ENCODE measurements at places on chromosomes 1 and 21.

DNA sequence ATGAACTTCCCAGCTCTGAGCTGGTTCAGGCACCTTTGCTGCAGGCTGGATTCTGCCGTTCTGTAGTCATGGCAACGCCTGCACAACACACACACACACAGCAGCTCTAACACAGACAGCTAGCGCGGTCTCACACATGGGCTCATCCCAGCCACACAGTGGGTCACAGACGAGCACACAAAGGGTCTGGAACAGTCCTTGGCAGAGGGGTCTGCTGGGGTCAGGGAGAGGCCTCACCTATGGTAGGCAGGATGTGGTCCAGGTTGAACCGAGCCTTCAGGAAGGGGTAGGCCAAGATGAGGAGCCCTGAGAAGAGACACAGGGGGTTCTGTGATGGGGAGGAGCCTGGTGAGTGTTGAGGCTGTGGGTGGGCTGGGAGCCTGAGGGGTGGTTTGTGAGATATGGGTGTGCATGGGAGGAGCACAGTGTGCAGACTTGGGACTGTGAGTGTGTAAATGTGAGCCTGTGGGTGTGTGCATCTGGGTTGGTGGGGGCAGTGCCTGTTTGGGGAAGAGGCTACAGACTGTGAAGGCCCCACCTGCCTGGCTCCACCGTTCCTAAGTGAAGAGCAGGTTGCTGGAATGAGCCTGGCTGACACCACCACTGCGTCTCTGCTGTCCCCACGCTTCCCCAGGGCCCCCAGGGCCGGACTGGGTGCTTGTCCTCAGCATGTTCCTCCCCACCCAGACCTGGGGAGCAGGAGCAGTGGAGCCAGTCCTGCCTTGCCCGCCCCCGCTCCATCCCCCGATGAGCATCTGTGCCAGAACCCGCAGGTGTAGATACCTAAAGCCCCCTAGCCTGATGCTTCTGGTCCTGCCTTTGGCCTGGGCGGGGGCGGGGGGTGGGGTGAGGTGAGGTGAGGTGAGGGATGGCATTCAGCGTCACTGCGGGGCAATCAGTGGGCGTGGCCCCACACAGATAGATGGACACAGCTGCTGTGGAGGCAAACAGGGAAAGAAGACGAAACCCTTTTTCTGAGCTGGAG lies 1.5 kb downstream of the KNCN start:
- no peak for DNase-seq

DNA sequence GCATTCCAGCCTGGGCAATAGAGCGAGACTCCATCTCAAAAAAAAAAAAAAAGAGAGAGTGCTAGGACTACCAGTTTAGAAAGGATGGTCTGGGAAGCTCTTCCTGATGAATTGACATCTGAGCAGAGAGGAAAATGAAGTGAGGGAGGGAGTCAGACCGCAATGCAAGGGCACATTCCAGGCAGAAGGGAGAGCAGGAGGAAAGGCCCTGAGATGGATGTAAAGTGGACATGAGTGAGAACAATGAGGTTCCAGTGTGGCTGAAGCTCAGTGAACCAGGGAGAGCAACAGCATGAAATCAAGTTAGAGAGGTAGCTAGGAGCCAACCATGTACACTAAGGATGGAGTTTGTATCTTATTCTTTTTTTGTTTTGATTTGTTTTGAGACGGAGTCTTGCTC lies 55.9 kb upstream of the SPOCD1 start:
- DNase-seq: no peak

- DNase-seq: no peak
Measured at GRCh38 chr1:20302108-20302471, 11.4 kb downstream of the VWA5B1 start.

GRCh38 chr21:17775431-17776126 lies 43.6 kb downstream of the C21orf91 start:
- no peak for DNase-seq

DNA sequence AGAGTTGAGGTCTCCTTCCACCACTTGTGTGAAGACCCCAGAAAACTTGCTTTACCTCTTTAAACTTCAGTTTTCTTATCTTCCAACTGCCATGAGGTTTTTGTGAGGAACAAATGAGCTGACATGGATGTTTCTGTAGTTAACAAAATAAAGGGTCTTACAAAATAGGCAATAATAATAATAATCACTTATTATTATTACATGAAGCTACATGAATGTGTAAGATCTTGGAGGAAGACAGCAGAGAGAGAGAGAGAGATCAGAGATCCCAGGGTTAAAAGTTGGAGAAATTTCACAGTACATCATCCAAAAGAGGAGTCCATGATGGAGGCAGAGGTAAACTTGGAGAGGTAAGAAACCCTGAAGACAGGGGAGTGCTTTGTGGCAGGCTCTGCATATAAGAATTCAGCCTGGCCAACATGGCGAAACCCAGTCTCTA lies 10.7 kb downstream of the RCC1 start:
- no peak for DNase-seq

All from GM19239 (cell line).